ENCODE measurements at places on chromosomes 13 and 19.

DNA sequence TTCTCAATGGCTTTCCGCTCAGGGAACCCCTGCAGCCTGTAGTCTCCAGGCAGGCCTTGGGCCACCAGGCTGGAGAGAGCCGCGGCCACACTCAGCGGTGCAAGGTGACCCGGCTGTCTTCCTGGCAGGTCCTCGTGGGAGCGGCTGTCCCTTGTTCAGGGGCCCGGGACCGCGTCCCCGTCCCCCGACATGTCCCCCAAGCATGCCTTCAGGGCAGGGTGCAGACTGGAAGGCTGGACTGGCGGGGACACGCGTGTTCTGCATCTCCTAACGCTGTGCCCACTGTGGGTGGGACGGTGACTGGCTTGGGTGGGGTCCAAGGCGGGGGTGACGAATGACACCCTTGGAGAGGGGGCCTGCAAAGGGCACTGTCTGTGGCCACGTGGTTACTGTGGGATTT lies 93.6 kb downstream of the WTIP start:
- no peak for DNase-seq

DNA sequence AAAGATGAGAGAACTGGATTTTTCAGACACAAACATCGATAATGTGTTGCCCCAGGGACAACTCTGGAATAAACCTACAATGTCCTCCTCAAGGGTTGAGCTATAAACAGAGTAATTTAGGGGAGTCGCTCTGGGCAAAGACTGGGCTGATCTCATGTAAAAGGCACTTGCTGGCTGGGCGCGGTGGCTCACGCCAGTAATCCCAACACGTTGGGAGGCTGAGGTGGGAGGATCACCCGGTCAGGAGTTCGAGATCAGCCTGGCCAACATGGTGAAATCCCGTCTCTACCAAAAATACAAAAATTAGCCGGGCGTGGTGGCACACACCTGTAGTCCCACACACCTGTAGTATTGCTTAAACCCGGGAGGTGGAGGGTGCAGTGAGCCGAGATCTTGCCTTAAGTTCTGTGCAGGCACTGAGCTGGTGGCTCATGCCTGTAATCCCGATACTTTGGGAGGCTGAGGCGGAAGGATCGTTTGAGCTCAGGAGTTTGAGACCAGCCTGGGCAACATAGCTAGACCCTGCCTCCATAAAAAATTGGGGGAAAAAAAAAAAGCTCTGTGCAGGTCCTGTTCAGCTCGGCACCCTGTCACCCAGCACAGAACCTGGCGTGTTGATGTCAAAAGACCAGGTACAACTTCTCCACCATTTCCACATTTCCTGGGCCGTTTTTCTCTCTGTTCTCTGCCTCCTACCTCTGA lies 1.4 kb downstream of the TIMM44 start:
- no peak for DNase-seq

- DNase-seq: no peak
These were observed 373.9 kb downstream of the FOXO1 start for GRCh38 chr13:40292536-40292935.

DNA sequence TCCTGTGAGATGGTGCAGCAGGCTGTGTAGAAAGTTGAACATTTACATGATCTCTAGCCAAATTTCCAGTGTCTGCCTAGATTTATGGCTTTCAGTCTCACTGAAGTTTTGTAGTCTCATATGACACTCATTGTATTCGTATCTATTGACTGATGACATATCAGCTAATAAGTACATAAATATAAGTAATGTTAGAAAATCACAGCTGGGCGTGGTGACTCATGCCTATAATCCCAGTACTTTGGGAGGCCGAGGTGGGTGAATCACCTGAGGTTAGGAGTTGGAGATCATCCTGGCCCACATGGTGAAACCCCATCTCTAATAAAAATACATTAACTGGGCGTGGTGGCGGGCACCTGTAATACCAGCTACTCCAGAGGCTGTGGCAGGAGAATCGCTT lies 54.7 kb upstream of the HTR2A start:
- DNase-seq: no peak

- no peak for DNase-seq
These were observed 29.2 kb downstream of the ZNF146 start for GRCh38 chr19:36244066-36244465.

DNA sequence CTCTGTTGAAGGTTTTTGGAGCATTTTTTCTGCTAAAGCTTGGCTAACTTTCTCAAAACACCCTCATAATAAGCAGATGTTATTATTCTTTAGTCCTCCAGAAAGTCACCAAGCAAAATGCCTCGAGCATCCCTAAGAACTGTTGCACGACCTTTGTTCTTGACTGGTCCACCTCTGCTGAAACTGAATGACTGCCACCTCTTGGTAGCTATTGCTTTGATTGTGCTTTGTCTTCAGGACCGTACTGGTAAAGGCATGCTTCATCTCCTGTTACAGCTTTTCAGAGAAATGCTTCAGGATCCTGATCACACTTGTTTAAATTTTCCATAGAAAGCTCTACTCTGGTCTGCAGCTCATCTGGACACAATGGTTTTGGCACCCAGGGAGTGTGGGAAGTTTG lies 254.8 kb downstream of the DCT start:
- no peak for DNase-seq

- no peak for DNase-seq
These were observed 15.0 kb downstream of the COG6 start for GRCh38 chr13:39670445-39670844.

DNA sequence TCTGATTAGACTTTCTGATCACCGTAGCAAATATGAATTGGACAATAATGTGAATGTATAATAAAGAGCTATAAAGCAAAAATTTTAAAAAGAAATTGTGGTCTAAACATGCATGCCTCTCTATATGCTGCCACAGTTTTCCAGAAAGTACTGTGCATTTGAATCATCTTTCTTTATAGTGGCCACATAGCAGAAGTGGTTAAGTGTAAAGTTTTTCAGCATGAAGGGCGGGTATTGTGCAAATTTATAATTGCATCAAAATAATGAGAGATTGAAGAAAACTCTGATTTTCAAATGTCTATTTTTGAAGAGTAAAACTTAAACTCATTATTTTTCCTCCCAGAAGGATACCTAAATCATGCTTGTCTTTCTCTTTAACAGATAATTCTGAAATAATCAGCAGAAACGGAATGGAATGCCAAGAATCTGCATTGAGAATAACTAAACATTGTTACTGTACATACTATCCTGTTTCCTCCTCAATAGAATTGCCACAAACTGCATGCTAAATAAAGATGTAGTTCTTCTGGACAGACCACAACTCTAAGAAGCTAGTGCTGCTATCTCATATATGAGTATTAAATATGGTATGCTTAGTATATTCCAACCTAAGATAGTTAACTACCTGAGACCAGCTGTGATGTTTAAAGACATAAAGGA lies 42.9 kb upstream of the RAP2A start:
- DNase-seq: no peak

- DNase-seq: no peak
These were observed 276.4 kb downstream of the KCNRG start for GRCh38 chr13:50291611-50292010.

DNA sequence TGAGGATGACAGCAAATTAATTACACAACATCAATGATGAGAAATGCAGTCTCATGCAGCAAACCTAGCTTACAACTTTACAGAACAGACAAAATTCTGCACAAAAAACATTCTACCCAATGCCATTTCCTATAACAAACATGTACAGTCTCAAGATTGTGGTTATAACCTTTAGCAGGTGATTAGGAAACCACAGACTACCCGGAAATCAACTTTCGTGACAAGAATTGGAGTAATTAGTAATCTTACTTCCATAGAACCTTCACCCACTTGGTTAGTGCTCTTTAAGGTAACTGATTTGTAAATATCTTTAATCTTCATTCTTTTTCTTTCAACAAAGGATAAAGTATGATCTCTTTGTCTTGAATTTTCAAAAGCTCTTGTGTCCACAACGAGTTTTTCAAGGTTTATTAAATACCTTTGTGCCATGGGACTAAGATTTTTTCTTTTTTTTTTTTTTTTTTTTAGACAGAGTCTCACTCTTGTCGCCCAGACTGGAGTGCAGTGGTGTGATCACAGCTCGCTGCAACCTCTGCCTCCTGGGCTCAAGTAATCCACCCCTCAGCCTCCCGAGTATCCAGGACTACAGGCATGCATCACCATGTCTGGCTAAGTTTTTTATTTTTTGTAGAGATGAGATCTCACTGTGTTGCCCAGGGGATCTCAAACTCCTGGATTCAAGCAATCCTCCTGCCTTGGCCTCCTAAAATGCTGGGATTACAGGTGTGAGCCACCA lies 78.8 kb downstream of the MAP4K1 start:
- DNase-seq: no peak

- DNase-seq: no peak
These were observed 37.7 kb downstream of the GPR42 start for GRCh38 chr19:35408284-35409171.

GRCh38 chr19:3494051-3494450 lies 6.4 kb downstream of the DOHH start:
- DNase-seq: no peak

GRCh38 chr19:35276706-35277281 lies 5.5 kb upstream of the HAMP start:
- no peak for DNase-seq

GRCh38 chr19:1866693-1867348 lies 3.4 kb upstream of the KLF16 start:
- no peak for DNase-seq

DNA sequence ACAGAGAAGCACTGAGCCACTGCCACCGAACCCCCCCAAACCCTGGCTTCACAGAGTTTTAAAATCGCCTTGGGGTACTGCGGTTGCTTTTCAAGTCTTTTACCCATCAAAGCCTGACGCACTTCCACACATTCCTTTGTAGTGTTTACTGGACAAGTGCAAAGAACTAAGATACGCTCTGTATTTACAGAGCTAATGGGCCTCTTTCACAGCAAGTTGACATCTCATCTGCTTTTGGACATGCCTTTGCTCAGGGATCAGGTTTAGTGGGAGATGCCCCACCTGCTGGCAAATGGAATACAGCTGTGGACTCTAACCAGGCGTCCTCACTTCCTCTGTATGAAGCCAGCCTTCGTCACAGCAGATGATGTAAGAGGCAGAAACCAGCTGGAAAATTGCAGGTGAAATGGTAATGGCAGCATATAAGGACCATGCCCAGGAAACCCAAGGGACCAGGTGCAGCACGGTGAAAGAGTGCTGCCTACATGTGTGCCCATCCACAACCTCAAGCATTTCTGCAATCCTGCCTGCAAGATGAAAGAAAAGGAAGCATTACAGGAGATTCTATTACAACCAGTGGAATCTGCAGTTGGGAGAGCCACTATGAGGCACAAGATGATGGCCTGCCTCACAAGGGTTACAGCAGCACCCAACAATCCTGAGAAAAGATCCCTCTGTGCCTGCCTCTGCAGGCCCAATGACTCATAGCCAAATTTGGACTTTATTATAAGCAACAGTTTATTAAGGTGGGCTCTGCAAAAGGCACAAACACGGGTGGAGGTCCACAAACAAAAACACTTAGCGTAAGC lies 34.7 kb downstream of the BRD4 start:
- peak; percentile 55 for DNase-seq

GRCh38 chr13:110338441-110339101 lies 31.5 kb downstream of the COL4A2 start:
- no peak for DNase-seq

GRCh38 chr13:110616103-110617101 lies 1.1 kb downstream of the NAXD start:
- DNase-seq: no peak
